ENCODE measurements at places on chromosomes 6 and 20.

DNA sequence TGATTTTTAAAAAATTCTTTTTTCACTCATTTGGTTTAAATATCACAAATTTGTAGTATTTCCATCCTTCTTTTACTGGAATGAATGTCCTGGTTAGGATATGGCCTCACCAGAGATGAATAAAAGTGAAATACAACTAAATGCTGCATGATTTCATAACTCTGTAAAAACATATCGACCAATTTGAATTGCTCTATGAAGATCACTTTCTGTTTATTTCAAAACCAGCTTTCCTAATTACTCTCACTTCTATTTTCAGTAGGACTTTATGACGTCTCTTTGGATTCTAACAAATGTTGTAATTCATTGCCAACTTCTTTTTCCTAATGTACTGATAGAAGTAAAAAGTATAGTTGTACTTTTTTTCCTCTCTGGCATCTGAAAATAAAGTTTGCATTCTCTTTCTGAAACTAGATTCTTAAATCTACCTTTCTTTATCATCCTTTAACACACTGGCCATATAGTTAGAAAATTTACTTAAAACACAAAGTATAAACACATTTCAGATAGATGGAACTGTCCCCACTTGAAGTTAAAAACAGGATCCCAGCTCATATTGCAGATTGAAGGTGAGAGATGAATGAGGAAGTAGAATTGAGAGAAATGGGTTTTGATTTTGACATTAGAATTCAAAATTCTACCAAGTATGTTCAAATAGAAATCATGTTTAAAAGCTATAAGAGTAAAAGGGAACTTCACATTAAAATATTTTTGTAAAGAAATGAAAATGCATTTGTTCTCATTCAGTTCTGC lies 40.3 kb upstream of the IL20RA start:
- no peak for DNase-seq

DNA sequence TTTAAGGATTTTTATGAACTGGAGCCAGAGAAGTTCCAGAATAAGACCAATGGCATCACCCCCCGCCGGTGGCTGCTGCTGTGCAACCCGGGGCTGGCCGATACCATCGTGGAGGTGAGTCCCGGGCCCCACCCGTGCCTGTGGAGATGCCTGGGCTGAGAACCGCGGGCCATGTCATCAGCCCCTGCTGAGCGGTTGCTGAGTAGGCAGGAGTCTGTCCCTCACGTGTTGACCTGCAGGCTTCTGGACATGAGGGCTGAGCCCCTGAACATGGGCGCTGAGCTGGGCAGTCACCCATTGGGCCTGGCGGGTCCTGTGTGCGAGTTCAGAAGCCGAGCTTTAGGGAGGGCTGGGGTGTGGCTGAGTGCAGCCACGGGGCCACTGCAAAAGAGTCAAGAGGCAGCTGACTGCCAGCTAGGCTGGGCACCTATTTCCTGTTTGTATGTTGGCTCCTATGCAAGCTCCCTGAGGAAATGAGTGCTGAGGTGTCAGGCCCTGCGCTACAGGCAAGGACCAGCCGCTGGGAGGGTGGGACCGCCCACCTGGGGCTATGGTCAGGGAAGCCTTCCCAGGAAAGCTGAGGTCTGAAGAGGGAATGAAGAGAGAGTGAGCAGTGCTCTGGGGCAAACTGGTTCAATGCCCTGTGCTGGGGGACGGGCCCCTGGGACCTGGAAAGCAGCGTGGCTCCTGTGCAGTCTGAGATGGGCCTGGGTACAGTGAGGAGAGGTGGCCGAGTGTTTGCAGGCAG lies 34.3 kb downstream of the PYGB start:
- no peak for DNase-seq

DNA sequence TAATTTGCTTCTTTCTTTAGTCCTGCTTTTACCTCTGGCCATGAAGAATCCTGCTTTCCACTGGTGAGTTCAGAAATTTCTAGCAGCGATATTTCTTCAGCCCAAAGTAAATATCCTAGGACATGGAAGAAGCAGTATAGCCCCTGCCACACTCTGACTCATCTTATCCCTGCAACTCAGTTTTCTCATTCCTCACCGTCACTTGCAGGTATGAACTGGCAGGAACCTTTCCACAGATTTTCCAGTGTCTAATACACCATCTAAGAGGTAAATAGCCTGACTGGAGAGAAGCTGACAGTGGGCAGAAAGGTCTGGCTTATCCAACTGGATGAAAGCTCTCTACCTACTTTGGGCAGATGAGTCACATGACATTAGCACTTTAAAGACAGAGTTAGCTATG lies 816.7 kb upstream of the FLRT3 start:
- no peak for DNase-seq

DNA sequence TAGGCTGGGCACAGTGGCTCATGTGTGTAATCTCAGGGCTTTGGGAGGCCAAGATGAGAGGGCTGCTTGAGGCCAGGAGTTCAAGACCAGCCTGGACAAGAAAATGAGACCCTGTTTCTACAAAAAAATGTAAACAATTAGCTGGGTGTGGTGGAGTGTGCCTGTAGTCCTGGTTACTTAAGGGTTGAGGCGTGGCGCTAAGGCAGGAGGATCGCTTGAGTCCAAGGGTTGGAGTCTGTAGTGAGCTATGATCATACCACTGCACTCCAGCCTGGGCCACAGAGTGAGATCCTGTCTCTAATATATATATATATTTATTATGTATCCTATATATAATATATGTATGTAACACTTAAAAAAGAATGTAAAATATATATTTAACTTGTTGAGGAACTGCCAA lies 7.9 kb upstream of the ABRACL start:
- no peak for DNase-seq

DNA sequence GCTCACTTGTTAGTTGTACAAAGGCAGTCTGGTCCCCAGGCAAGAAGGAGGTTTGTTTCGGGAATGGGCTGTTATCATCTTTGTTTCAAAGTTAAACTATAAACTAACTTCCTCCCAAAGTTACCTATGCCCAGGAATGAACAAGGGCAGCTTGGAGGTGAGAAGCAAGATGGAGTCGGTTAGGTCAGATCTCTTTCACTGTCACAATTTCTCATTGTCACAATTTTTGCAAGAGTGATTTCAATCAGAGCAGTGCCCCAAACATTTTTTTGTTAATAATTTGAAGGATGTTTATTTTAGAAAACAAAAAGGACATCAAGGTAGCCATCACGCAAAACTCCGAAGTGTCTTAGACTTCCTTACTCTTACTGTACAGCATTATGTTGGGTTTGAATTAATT lies 170.8 kb downstream of the NFATC2 start:
- DNase-seq = no peak

GRCh38 chr6:133399426-133399825 lies 158.3 kb downstream of the EYA4 start:
- no peak for DNase-seq

- no peak for DNase-seq
Observed at GRCh38 chr6:31339210-31339609, 17.8 kb downstream of the HLA-B start.

DNA sequence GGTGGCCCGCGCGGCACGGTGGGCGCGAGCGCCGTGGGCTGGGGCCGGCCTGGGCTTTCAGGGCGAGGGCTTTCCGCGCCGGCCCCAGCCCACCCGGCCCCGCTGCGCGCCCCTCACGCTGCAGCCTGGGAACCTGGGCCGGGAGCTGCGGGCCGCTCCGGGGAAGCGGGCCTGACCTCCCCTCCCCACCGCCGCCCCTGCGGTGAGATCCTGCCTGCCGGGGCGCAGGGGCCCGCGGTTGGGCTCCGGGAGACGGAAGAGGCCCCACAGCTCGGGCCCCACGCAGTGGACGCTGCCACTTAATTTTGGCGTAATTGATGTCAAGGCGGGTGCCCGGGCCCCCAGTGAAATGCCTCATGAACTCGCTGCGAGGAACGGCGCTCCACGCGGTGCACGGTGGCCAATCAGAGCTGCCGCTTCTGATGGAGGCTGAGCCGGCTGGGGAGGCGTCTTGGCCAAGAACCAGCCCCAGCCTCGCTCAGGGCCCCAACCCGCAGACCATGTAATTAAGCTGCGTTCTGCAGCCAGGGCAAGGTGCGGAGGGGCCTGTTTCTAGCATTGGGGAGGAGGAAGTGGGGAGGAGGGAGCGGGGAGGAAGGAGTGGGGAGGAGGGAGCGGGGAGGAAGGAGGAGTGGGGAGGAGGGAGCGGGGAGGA lies 96.1 kb upstream of the BHLHE23 start:
- peak; percentile 55 for DNase-seq

- DNase-seq = peak; percentile 27
Observed at GRCh38 chr20:41133709-41134361, 3.5 kb upstream of the PLCG1 start.

DNA sequence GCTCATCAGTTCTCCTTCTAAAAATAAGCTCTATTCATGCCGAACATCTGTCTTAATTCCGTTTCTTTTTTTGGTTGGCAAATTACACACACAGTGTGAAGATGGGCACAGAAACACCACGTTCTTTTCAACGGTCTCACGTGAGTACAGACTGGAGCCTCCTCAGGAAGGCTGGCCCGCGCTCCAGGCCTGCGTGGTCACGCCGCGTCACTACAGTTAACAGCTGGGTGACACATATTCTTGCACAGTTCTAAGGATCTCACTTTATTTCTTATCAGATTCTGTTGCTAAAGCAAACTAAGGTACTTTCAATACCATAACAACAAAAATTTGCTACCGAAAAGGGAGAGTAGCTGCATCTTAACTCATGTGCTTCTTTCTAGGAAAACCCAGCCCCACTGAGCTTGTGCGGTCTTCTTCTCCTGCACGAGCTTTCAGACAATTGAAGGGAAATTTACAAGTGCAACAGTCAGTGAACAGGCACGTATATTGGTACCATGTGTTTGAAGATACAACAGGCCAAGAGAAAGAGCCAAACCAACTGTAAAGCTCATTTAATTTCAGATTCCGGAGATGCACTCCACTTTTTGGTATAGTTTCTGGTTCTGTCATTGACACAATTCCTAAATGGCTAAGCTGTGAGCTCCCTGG lies 55.6 kb upstream of the MPC1 start:
- no peak for DNase-seq

- DNase-seq = no peak
Observed at GRCh38 chr20:62752181-62752670, 43.6 kb downstream of the NTSR1 start.

GRCh38 chr6:13466304-13467215 lies 20.8 kb downstream of the GFOD1 start:
- peak; percentile 29 for DNase-seq

DNA sequence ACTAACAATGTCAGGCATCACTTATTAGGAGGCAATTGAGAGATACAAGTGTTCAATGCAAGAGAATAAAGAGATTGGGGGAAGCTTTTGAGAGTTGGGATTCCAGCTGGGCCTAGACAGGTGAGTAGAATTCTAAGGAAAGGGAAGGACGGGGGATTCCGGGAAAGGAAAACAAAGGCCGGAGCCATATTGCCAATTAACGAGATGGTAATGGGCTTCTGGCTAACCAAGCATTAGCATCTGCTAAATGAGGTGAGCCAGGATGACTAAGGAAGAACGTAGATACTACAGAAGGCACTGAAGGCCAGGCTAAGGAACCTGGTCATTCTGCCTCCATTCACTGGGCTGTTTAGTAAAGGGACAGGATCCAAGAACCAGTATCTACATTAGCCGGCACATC lies 10.5 kb downstream of the FYN start:
- no peak for DNase-seq

GRCh38 chr20:48667889-48668413 lies 159.8 kb downstream of the PREX1 start:
- no peak for DNase-seq

GRCh38 chr6:32972353-32973143 lies 4.2 kb downstream of the BRD2 start:
- DNase-seq = peak; percentile 46

DNA sequence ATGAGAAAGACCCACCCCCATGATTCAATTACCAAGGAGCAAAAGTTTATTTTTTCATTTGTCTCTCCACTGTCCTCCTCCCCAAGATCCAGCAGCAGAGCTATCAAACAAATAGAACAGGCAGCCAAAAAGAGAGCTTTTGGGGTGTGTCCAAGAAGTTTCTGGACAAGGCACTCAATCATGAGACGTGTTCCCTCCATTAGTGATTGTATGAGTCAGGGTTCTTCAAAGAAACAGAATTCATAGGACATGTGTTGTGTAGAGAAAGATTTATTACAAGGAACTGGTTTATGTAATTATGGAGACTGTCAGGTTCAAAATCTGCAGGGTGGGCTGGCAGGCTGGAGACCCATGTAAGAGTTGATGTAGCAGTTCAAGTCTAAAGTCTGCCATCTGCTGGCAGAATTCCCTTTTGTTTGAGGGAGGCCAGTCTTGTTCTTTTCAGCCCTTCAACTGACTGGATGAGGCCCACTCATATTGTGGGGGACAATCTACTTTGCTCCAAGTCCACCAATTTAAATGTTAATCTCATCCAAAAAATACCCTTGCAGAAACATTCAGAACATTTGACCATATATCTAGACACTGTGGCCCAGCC lies 248.1 kb upstream of the OPRM1 start:
- no peak for DNase-seq
